ENCODE measurements at places on chromosomes 1 and 21.

- DNase-seq, result no peak
These were observed 76.5 kb upstream of the BTG3 start for GRCh38 chr21:17688912-17689874.

DNA sequence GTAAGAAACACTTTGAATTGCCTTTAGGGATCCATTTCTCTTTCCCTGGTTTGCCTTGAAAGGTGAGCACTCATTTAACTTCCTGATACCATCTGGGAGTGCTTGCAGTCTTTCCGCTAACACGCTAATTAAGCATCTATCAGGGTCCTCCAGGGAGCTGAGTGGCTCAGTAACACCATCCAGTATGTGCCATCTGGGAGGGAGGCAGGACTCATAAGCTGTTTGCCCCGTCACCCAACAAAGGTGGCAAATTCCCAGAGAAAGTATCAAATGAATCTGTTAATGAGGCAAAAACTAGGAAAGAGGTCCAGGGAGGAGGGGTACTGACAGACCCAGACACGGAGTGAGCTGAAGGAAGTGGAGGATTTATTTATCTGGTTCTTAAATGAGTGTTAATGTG, 430.9 kb downstream of the HLX start:
- no peak for DNase-seq

GRCh38 chr21:31837618-31838390, 35.0 kb upstream of the HUNK start:
- DNase-seq, result no peak

- DNase-seq, result no peak
These were observed 5.5 kb upstream of the ILDR2 start for GRCh38 chr1:166980818-166981217.

GRCh38 chr1:92653605-92654381, 131.1 kb downstream of the EVI5 start:
- no peak for DNase-seq

GRCh38 chr1:185338719-185339622, 21.9 kb upstream of the IVNS1ABP start:
- no peak for DNase-seq

GRCh38 chr1:15178571-15179484, 25.3 kb downstream of the TMEM51 start:
- DNase-seq, result no peak

All from NT2/D1 (cell line).